Right renal cortex interstitium (tissue), 3 donors: ENCODE measurements at places on chromosomes 16 and 17. TPM values are rescaled to one million over a fixed set of nuclear protein-coding genes. Genes with fewer than 3 reads are reported as not detected.

SHISA9 gene
- polyA plus RNA-seq, result 3.5 TPM

SPN gene
- polyA plus RNA-seq, result 2.6 TPM

- no peak for DNase-seq
Measured at GRCh38 chr17:57408071-57408811, 151.9 kb downstream of the MSI2 start.

- no peak for DNase-seq
Measured at GRCh38 chr17:56742601-56743000, 91.1 kb downstream of the C17orf67 start.

GRCh38 chr17:50196036-50196435 is 5.4 kb downstream of the COL1A1 start:
- no peak for DNase-seq

DNA sequence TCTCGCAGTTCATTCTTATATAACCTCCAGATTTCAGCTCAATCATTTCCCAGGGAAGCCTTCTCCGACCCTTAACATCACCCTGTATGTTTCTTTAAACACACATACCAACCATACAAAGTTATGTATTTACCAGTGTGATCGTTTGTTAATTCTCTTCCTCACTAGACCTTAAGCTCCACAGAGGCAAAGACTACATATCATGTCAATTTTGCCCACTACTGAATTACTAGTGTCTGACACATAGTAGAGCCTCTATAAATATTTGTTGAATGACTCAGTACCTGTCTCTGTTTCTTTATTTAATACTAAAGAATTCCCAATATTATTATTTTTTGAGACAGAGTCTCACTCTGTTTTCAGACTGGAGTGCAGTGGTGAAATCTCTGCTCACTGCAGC is 137.2 kb downstream of the SHISA9 start:
- no peak for DNase-seq

DNA sequence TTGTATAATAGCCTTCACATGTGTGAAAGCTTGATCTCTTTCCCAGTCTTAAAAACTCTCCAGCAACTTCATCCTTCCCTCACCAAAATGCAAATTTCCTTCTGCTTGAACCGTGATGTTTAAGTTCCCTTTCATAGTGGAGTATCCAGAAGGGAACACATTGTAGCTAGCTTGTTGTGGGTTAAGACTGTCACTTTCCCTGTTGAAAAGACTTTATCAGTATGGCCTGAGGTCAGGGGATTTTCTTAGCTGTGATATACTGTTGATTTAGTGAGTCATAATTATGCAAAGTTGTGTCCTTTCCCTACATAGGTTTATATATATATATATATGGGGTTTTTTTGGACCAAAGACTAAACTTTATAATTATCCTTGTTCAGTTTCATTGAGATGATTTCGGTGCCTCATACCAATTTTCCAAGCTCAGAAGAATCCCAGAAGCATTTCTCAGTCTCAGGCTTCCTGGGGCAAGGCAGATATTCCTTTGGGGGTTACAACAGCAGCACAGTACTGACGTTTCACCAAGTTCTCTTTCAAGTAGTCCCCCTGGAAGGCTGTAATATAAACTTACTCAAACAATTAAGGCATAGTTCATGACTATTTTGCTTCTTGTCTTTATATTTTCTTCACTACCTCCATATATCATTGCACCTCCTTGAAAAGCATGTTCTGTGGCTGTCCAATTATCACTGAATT is 35.7 kb downstream of the ESRP2 start:
- DNase-seq, result no peak

TM4SF5 gene
- 1.4 TPM for polyA plus RNA-seq

TNFRSF12A gene
- polyA plus RNA-seq, result 11.9 TPM

DNA sequence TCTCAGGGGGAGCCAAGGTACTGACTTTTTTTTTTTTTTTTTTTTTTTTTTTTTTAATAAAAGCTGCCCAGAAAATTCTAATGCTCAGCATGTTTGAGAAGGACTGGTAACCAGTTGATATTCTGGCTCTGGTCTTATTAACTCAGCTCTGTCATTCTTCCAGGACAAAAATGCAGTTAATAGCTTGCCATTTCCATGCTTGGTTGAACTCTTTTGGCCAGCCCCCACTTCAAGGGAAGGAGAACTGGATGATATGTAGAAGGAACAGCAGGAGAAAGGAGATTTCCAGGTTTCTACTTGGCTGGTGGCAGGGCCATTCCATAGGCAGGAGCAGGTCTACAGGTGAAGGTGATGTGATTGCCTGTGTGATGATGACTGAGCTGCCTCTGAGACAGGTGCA is 59.2 kb upstream of the TANC2 start:
- no peak for DNase-seq

- DNase-seq, result peak; percentile 10
Measured at GRCh38 chr17:4074831-4075495, 67.9 kb downstream of the ZZEF1 start.

- DNase-seq, result no peak
Measured at GRCh38 chr17:74343526-74344284, 17.7 kb downstream of the KIF19 start.

DNA sequence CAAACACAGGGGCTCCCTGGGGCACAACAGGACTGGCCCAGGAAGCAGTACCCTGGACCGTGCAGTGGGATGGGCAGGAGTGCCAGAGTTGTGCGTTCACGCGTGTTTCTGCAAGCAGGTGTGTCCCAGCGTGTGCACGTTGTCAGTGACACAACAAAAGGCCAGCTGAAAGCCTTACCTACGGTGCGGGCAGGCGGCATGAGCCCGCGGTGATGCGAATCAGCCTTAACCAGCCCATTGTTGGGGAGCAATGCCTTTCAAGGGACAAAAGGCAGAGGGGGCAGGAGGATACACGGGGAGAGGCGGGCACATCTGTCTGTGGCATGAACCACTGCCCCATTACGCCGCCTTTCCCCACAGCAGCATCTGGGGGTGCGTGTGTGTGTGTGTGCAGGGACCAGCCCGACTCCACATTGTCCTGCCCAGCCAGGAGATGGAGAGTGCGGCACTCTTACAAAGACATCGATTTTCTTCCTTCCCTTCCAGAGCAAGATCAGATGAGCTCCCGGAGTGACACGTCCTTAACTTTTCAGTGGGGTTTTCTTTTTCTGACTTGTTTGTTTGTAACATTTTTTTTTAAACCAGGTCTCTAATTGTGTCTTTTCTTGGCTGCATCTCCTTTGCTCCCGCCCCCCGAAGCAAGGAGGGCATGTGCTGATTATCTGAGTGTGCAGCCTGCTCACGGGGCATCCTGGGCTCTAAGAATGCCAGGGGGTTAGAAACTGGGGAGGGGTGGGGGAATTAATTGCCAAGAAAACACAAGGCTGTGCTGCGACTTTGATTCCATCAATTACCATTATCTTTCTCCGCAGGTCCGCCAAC is 158.1 kb downstream of the ZNF423 start:
- no peak for DNase-seq

- no peak for DNase-seq
Measured at GRCh38 chr17:57210224-57210553, 46.1 kb upstream of the MSI2 start.

DNA sequence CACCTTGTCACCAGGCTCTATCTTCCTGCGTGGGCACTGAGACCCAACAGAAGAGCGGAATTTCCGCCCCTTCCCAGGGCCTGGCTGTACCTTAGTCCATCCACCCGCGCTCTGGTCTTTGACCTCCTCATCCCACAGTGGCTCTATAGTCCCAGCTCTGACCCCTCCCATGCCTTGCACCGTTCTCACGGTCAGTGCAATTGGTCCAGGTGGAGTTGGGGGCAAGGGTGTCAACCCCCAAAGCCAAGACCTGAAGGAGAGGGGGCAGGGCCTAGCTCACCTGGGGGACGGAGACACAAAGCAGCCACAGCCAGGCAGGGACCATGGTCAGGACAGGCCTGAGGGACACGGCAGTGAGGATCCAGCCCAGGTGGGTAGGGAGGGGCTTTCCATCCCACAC is 944 bp downstream of the CDH16 start:
- DNase-seq, result no peak

GRCh38 chr16:1525871-1526607 is 7.4 kb upstream of the TMEM204 start:
- no peak for DNase-seq

DNA sequence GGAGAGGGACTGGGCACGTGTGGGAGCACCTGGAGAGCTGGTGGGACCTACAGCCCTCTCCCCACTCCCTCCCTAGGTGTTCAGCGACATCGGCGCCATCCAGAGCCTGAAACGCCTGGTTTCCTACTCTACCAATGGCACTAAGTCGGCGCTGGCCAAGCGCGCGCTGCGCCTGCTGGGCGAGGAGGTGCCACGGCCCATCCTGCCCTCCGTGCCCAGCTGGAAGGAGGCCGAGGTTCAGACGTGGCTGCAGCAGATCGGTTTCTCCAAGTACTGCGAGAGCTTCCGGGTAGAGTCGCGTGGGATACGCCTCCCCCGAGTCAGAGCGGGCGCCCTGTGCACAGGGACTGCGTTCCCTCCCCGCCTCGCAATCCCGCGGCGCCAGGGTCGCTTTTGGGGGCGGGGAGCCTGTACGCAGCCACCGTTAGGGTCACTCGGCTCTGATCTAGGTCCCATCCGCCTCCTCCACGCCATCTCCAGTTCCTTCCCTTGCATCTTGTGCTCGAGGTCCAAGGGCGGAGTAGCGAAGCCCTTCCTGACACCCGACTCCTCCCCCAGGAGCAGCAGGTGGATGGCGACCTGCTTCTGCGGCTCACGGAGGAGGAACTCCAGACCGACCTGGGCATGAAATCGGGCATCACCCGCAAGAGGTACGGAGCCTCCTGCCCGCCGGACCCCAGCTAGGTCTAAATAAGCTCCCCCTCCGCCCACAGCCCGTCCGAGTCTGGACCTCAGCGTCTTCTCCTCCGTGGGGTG is 13.0 kb downstream of the SARM1 start:
- no peak for DNase-seq

DNA sequence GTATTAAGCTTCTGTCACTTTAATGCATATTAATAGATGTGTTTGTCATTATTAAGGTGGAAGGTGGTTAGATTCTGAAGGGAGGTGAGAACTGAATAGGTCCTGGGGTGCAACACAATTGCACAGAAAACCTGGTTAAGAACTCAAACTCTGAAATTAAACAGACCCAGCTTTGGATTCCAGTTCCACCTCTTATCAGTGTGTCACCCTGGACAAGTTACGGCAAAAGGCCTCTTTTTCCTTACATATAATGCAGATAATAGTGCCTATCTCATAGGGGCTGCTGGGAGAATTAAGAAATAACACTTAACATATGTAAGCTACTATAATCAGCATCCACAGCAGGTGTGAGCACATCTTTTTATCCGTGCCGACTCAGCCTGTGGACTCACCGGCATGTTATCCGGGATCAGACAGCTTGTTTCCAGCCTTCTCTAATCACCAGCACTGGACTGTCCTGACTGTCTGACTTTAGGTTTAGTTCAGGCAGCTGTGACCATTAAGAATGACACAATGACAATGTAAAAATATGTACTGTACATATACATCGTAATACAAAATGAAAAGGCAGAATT is 31.4 kb downstream of the TEX2 start:
- no peak for DNase-seq

GRCh38 chr16:86928523-86929011 is 350.2 kb downstream of the FOXL1 start:
- DNase-seq, result no peak

GRCh38 chr16:81369888-81370504 is 55.2 kb downstream of the GAN start:
- no peak for DNase-seq
